ENCODE measurements at places on chromosomes 12 and 14.

- DNase-seq, result no peak
Observed at GRCh38 chr12:106601031-106601430, 18.2 kb downstream of the RFX4 start.

GRCh38 chr14:100114109-100114765, 45.2 kb downstream of the DEGS2 start:
- no peak for DNase-seq

GRCh38 chr12:94187361-94187760, 39.0 kb downstream of the PLXNC1 start:
- DNase-seq, result no peak

DNA sequence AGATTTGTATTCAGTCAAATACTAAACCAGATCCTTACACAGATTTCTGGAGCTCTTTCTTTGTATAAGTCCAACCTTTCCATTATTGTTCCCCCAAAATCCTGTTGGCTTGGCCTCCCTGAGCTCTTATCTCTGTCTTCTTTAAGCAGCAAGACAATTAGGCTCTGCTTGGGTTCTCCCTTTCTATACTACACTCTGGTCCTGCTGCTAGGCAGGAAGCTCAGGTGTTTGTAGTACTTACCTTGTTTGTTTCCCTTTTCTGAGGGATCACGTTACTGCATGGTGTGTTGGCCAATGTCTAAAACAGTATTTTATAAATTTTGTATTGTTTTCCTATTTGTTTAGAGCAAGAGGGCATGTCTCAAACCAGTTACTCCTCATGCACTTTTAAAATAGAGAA, 192.9 kb downstream of the PRKD1 start:
- no peak for DNase-seq
